Activated T-cell treated with anti-CD3 and anti-CD28 coated beads, Interleukin-2, amount 50 U/mL, for 72 hours (primary cell): ENCODE measurements at places on chromosomes 5 and 9. TPM values are rescaled to one million over a fixed set of nuclear protein-coding genes. Genes with fewer than 3 reads are reported as not detected.

GRCh38 chr5:172694541-172694940 is 53.5 kb downstream of the NEURL1B start:
- DNase-seq = no peak

DNA sequence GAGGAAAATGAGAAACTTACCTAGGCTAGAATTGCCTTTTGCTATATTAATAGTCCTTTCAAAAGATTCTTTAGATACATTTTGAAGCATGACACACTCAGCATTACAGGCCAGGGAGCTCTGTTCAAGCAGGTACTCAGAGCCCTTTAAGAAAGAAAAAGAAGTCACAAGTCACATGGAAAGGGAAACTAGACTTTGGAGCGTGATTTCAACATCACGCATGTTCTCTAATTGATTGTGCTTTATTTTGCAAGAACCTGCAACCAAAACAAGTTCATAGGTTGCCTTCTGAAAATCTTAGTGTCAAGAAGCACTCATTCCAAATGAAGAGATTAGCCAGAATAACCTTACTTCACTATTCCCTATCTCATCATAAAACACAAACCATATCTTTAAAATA is 103.8 kb downstream of the MPDZ start:
- DNase-seq = no peak

Gene TMEM174
- total RNA-seq = not detected

Gene CNTRL
- total RNA-seq = 81.2 TPM
